H1 (cell line): ENCODE measurements at places on chromosomes 4 and X. TPM values are rescaled to one million over a fixed set of nuclear protein-coding genes. Genes with fewer than 3 reads are reported as not detected.

DNA sequence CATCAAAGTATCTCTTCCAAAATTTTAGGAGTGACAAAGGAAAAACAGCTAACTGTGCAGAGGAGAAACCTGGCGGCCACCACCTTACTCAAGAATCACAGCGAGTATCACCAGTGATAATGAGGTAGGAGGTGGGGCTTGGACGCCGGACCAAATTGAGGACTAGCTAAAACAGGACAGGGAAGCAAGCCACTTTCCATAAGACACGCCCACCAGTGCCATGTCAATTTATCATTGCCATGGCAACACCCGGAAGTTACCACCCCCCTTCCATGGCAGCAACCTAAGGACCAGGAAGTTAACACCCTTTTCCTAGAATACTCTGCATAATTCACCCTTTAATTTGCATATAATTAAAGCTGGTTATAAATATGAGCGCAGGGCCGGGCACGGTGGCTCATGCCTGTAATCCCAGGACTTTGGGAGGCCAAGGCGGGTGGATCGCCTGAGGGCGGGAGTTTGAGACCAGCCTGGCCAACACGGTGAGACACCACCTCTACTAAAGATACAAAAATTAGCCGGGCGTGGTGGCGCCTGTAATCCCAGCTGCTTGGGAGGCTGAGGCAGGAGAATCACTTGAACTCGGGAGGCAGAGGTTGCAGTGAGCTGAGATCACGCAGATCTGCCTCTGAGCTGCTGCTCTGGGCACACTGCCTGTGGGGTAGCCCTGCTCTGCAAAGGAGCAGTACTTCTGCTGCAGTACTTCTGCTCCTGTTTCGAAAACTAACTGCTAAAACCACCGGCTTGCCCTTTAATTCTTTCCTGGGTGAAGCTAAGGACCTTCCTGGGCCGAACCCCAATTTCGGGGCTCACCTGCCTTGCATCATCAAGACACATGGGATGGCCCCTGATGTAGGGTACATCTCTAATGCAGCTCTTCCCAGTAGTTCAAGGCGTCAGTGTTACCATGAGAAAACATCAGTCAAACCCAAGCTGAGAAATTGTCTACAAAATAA is 116.7 kb downstream of the HMX1 start:
- DNase-seq, result no peak
- no peaks in the 10 kb centered on the region for H3K27me3 ChIP-seq
- no peak overlapping the region for H3K4me3 ChIP-seq
- H3K27ac ChIP-seq, result no peak overlapping the region
- no peaks in the 10 kb centered on the region for H3K36me3 ChIP-seq
- no peaks in the 10 kb centered on the region for H3K4me1 ChIP-seq

DNA sequence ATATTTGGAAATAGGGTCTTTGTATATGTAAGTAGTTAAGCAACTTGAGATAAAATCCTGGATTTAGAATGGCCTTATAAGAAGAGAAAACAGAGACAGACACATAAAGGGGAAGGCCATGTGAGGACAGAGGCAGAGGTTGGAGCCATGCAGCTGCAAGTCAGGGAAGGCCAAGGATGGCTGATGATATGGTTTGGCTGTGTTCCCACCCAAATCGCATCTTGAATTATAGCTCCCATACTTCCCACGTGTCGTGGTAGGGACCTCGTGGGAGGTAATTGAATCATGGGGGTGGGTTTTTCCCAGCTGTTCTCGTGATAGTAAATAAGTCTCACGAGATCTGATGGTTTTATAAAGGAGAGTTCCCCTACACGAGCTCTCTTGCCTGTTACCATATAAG is 76.3 kb downstream of the STK32B start:
- no peak overlapping the region for H3K4me3 ChIP-seq
- no peak for DNase-seq
- H3K27ac ChIP-seq, result no peak overlapping the region
- H3K4me1 ChIP-seq, result peaks cover 2% of the 10 kb centered on the region

Gene ADH1A
- not detected in 2 replicates for total RNA-seq

GRCh38 chr4:56723201-56723605 is 42.1 kb upstream of the HOPX start:
- no peaks in the 10 kb centered on the region for H3K27me3 ChIP-seq
- H3K27ac ChIP-seq, result no peak overlapping the region
- no peak overlapping the region for H3K4me3 ChIP-seq
- no peak for DNase-seq
- no peaks in the 10 kb centered on the region for H3K4me1 ChIP-seq
- no peaks in the 10 kb centered on the region for H3K36me3 ChIP-seq

Gene VSIG1
- 1.6 and 2.2 TPM in 2 replicates for total RNA-seq
